ENCODE measurements at places on chromosomes 6 and 20.
A peak's percentile ranks its signal among the peaks of the same experiment; 100 is the strongest.

- DNase-seq = no peak
Observed at GRCh38 chr6:96683819-96684528, 121.0 kb downstream of the FHL5 start.

DNA sequence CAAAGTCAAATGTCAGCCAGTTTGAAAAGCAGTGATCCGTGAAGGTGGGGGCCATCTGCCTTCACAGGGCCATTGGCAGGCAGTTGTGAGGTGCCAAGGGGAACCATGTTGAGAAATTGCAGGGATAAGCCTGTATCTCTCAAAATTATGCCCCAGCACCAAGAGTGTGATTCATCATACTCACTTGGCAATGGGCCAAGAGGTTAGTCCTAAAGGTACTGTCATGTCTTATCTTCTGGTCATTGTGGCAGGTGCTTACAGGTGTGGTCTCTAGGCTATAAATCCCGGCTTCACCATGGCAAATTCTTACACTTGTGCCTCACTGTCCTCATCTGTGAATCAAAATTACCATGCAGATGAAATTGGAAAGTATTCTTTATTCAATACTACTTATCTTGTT, 150.7 kb upstream of the LAMP5 start:
- no peak for DNase-seq

DNA sequence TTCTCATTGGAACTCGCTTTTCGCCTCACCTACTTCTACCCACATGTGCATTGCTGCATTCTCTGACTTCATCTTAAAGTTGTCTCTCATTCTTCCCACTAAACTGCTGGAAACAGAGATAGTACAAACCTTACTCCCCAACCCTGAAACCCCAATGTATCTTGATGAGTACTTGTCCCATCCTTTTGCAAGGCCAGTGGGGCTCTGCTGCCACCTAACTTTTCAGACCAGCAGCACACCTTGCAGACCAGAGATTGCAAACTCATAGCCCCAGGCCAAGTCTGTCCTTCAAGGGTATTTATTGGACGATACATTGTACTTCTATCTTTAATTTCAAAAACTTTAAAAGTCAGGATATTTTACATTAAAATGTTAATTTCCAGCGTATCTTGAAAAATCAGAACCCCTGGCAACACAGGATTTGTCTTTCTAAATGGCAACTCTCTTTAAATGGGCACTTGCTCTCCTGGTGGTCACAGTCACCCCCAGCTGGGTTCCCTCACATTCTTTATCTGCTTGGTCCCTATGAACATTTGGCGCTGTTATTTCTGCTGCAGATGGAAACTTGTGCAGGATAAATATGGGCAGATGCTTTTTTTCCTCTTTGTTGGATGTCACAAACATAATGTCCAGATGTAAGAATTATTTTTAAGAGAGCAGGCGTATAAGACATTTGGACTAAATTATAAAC, 83.9 kb downstream of the SOD2 start:
- DNase-seq = peak; percentile 33

DNA sequence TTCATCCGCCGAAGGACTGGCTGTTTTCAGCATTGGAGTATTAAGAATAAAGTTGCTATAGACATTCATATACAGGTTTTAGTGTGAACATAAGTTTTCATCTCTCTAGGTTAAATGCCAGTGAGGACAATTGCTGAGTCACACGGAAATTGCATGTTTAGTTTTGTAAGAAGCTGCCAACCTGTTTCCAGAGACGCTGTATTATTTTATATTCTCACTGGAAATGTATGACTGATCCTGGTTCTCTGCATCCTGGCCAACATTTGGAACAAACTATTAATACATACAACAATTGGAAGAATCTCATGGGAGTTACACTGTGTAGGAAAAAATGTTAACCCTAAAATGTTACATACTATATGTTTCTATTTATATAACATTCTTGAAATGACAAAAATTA, 16.7 kb upstream of the TGM6 start:
- no peak for DNase-seq

DNA sequence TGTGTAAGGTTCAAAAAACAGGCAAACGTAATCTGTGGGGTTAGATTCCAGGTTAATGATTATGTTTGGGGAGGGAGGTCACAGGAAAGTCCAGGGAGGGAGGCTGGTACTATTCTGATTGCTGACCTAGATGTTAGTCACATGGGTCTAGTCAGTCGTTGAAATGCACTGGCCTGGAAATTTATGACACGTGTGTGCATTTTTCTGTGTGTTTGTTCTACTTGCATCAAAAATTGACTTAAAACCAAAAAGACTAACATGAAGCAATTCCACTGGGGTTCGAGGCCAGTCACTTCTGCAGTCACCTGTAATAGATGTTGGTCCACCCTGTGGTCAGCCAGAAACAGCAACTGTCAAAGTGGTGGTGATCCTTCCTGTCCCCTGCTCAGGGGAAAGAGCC, 104.2 kb upstream of the MLN start:
- DNase-seq = no peak

DNA sequence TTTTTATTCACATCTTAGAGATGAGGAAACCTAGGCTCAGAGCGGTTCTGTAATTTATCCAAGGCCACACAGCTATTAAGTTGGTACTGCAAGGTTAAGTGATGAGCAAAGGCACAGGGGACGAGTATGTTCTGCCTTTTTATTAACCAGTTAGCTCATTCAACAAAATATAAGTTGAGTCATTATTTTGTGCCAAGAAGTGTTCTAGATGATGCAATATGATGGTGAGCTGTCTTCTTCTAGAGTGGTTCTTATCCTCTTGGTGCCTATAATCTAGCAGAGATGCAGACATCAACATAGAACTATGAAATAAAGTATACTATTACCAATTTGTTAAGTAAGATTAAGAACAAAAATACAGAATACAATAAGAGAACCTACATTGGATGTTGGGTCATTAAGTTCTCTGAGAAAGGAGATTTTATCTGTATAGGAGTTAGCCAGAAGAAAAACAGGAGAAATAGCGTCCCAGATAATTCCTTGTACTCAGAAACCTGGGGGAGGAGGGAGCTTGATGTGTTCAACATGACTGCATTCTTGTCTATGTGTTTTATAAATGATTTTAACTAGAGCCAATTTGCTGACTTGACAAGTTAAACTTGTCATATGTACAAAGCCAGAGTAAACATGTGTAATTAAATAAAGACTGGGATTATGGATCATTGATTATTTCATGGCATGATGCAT, 122.3 kb downstream of the TBXT start:
- no peak for DNase-seq

DNA sequence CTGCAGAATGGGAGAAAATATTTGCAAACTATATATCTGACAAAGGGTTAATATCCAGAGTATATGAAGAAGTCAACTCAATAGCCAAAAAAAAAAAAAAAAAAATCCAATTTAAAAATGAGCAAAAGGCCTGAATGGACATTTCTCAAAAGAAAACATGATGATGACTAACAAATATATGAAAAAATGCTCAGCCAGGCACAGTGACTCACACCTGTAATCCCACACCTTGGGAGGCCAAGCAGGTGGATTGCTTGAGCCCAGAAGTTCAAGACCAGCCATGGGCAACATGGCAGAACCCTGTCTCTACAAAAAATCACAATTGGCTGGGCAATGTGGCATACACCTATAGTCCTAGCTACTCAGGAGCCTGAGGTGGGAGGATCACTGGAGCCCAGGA, 2.1 kb upstream of the ECHDC1 start:
- no peak for DNase-seq

DNA sequence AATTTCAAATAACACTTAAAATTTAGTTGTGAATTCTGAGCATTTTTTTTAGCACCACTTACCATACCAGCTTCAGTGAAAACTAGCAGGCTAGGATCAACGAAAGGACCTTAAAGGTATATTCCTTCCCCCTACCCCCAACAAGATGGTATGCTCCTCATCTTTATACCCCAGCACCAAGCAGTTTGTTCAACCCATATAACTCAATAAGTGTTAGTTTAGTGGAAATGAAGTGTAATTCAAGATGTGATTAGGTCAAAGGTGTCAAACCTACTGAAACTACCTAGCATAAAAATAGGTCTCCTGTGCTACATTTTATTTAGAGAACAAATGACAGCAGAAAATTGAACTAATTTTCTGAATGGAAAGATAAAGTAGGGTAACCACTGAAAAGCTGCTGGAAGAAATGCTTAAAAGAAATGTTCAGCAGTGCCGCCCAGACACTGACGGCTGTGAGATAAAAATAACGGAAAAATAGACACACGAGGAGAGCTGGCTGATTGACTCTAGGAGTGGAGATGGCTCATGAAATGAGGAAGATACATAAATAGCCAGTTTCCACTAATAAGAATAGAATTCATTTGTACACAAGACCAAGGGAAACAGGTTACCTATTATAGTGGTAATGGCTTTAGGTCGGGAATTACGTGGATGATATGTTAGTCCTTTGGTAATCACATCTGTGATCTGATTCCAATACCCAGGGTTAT, 94.8 kb downstream of the IPCEF1 start:
- DNase-seq = no peak

- DNase-seq = peak; percentile 36
Observed at GRCh38 chr20:57794600-57795341, 85.0 kb upstream of the PMEPA1 start.

DNA sequence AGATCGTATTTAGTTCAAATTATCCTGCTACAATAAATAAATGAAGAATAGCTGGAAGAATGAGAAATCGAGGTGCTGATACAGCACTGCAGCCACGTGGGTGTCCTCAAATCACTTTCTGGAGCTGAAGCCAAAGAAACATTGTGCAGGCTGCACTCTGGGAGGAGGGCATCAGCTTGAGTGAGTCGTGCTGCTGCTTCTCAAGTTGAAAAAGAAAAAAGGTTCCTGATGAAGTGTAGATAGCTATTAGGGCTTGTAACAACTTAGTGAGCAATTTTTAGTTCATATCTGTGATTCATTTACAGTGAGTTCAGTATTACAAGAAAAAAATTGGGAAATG, 40.5 kb downstream of the DSE start:
- DNase-seq = peak; percentile 57

DNA sequence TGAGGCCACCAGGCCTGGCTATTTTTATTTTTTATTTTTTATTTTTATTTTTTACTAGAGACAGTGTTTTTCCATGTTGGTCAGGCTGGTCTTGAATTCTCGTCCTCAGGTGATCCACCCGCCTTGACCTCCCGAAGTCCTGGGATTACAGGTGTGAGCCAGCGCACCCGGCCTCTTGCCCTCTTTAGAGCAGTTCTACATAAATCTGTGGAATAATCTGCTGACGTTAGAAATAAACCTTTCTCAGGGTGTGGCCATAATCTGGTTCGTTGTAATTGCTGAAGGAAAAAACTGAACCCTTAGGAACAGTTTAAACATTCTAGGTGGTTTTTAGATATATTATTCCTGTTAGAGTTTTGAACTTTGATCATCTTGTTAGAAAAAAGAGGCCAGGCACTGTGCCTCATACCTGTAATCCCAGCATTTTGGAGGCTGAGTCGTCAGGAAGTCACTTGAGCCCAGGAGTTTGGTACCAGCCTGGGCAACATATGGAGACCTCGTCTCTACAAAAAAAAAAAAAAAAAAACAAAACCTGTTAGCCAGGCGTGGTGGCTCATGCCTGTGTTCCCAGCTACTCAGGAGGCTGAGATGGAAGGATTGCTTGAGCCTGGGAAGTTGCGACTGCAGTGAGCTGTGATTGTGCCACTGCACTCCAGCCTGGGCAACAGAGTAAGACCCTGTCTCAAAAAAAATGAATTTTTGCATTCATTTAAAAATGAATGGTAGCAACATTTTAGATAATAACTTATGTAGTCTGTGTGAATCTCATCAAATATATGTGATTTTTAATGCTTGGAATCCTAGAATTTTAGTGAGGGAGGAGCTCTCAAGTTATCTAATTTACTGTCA, 24.2 kb downstream of the ASXL1 start:
- no peak for DNase-seq

GRCh38 chr6:129732034-129732433, 22.1 kb upstream of the ARHGAP18 start:
- no peak for DNase-seq

GRCh38 chr20:33322456-33322855, 39.4 kb downstream of the BPIFB1 start:
- no peak for DNase-seq

GRCh38 chr6:31465185-31465536, 32.8 kb upstream of the MICB start:
- DNase-seq = no peak

DNA sequence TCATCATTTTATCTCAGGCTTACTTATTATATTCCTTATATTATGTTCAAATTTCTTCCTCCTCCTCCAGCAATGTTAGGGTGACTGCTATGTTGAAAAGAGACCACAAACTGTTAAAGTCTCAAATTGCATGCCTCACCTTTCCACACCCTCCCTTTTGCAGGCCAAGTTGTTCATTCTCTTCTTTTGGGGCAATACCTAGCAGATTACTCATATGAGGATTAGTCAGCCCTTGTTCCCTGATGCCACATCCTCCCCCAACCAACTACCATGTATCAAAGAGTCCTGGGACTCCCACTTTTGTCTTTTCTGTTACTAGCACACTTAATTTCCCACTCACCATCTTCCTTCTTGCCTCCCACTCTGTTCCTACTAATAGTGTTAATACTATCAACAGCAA, 434.7 kb downstream of the BCKDHB start:
- DNase-seq = peak; percentile 95

GRCh38 chr6:135938576-135939207, 87.2 kb downstream of the PDE7B start:
- peak; percentile 77 for DNase-seq

- DNase-seq = no peak
Observed at GRCh38 chr6:130717657-130718056, 109.5 kb upstream of the SMLR1 start.

DNA sequence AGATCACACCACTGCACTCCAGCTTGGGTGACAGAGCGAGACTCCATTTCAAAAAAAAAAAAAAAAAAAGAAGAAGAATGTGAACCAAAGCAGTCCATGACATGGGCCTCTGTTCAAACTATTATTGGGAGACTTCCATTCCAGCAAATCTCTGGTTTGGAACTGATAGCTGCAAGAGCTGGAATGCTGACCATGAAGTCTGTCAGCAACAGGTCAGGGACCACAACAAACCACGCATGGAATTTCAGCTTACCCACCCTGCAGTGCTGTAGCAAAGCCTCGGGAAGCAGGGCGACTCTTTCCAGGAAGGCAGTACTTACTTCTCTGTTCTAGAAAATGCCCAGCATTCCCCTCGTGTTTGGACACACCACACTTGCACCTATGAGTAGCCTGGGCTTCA, 34.1 kb upstream of the TBC1D7 start:
- peak; percentile 57 for DNase-seq

- DNase-seq = no peak
Observed at GRCh38 chr6:30830438-30830837, 53.9 kb upstream of the DDR1 start.

DNA sequence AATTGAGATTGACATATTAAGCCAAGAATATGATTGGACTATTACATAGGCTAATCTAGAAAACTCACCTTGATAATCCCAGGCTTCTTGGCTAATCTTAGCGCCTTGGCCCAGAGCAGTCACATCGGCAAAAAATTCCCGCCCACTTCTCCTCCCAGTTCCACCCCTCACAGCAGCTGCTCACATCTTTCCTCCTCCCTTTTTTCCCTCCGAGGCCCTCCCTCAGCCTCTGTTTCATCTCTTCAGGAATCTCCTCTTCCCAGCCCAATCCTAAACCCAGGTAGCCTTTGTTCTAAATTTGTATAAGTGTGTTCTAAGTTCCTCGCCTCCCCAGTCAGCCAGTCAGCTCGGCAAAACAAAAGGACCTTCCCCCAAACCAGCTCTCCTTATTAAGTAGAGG, 184.3 kb downstream of the PRKN start:
- no peak for DNase-seq
